ENCODE measurements at places on chromosomes 1 and 21. TPM values are rescaled to one million over a fixed set of nuclear protein-coding genes. Genes with fewer than 3 reads are reported as not detected.

GRCh38 chr1:48261881-48262400 lies 39.4 kb downstream of the SLC5A9 start:
- DNase-seq, result no peak

ARPC5 gene
- 110 TPM for polyA plus RNA-seq

GRCh38 chr1:215526147-215526845 lies 40.8 kb upstream of the KCTD3 start:
- peak; percentile 54 for DNase-seq

GRCh38 chr1:93471911-93472310 lies 24.0 kb downstream of the FNBP1L start:
- DNase-seq, result no peak

TNNT2 gene
- polyA plus RNA-seq, result not detected

GRCh38 chr1:53547231-53547790 lies 88.1 kb downstream of the DMRTB1 start:
- DNase-seq, result no peak

TDRD5 gene
- polyA plus RNA-seq, result not detected

GRCh38 chr1:111164151-111164550 lies 24.1 kb downstream of the CEPT1 start:
- no peak for DNase-seq
